ENCODE measurements at places on chromosomes 11 and 22.

DNA sequence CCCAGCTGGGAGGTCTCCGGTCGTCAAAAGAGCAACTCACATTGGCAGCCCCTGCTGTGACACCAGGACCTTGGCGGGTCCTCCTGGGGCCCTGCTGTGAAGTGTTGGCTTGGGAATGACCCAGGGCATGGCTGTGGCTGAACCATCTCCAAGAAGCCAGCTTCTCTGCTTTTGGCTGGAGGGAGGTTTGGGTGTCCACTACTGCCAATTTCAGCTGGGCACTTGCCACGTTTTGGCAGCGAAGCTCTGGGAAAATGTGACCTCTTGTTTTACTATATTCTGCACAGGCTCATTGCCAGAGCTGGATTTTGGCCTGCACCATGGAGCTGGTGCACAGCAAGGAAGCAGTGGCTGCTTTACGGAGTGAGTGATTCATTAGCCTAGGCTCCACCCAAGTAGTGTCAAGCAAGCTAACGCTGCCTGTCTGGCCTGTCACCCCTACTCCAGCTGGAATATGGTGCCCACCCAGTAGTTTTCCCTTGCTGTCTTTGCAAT, 24.3 kb upstream of the SMCO4 start:
- no peak for DNase-seq

DNA sequence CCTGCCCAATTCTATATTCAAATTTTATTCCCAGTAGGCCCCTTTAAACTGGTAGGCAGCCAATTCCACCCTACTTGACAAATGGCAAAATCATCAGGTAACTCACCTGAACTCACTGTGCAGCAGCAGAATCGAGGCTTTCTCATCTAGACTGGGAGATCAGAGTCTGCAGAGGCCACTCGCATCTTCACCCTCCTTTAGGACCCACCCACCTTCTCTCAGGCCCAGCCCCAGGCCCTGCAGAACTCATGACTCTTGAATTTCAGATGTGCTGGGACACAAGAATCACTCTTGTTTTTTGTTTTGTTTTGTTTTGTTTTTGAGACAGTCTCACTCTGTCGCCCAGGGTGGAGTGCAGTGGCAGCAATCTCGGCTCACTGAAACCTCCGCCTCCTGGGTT, 38.8 kb downstream of the MICAL3 start:
- DNase-seq = no peak

DNA sequence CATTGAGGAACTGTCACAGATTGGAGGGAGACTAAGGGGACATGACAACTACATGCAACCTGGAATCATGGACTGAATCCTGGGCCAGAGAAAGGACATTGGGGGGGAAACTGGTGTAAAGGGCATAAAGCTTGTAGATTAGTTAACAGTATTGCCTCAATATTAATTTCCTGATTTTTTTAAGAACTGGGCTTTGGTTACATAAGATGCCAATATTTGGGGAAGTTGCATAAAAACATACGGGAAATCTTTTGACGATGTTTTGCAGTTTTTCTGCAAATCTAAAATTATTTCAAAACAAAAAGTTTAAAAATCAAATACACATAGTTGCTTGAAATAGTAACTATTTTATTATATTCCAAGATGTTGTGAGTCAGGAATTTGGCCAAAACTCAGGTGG, 2.9 kb upstream of the FOLR3 start:
- DNase-seq = no peak

DNA sequence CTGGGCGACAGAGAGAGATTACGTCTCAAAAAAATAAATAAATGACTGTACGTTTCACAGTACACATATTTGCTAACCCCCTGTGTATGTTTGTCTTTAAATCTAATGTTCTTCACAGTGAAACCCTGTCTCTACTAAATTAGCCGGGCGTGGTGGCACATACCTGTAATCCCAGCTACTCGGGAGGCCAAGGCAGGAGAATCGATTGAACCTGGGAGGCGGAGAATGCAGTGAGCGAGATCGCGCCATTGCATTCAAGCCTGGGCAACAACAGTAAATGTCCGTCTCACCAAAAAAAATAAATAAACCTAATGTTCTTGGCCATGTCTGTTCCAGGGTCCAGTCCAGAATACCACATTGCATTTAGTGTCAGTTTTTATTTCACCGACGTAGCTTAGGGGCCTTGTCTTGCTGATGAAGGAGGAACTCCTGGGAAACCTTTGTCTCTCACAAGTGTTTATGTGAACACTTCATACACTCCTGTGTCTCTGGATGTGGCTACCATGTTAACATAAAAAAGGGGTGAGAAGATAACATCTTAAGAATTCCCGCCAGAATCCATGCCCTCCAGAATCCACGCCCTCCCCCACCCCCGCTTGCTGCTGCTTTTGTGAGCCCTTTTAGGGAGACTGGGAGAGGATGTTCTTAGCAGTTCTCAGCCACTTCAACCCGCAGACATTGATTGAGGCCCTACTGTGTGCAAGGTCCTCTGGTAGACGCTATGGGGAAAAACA, 5.0 kb upstream of the SERHL2 start:
- no peak for DNase-seq

DNA sequence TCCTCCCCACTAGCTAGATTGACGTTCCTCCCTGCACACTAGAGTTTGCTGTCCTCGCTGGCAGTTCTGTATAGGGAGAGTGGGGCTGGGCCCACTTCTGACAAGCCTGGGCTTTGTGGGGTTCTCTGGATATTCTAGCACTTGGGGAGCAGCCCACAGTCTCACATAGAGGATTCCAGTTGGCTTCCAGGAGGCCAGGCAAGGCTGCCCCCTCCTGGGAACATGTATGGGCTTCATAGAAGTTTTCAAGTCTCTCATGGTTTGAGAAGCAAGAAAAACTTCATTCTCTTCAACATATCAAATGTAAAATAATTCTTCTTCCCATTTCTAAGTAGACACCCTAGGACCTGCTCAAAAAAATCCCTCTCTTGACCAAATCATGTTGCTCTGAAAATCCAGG, 87.5 kb downstream of the NAV2 start:
- no peak for DNase-seq

DNA sequence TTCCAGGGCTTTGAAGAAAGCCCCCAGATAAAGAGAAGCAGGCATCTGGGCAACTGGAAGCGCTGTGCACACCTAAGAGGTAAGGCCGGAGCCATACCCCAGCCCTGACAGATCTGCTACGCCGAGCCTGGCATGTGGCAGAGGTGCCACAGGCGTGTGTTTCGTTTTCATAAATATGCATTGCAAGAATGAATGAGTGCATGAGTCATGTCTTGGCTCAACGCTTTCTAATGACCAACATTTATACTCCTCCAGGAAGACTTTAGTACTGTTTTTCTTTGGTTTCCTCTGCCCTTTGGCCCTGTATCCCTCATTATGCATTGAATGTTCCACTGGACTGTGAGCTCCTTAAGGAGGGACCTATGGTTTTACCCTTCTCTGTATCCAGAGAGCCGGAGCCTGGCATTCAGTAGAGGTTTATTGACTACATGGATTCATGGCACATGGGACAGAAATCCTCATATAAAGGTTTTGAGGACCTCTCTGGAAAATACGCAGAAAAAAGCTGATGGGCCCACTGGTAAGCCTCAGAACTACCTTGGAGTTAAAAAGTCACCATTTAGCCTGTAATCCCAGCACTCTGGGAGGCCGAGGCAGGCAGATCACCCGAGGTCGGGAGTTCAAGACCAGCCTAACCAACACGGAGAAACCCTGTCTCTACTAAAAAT, 38.9 kb upstream of the CSNK2A3 start:
- DNase-seq = no peak

DNA sequence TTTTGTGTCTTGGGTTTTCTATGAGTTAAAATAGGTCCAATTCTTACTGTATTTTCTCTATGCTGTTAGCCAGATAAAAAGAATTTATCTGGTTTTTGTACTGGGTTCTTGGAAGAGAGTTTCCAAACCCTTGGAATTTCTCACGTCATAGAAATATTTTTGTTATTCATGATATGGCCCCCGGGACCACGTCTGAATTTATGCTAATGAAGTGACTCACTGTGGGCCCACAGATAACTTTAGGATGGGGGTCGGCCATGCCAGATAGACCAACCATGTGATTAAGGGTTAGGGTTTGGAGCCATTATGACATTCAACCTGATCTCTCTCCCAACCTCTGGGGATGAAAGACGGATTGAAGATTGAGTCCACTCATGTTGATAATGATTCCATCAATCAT, 35.6 kb upstream of the DDI1 start:
- DNase-seq = no peak

DNA sequence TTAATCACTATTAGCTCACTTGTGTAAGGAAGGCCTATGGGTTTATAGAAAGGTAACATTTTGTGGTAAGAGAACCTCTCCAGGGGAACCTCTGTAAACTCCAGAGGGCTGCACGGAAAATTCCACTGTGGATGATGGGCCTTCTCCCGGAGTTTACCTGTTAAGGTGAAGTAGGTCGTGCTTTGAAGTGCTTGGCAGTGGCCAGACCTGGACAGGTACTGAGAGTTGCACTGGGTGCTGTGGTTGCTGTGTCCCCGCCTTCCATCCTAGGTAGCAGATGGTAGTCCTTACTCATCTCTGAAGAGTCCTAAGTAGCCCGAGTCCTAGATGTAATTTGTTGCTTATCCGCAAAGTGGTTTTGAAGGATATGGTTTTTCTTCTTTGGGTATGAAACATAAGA, 133.4 kb downstream of the TEAD1 start:
- no peak for DNase-seq

DNA sequence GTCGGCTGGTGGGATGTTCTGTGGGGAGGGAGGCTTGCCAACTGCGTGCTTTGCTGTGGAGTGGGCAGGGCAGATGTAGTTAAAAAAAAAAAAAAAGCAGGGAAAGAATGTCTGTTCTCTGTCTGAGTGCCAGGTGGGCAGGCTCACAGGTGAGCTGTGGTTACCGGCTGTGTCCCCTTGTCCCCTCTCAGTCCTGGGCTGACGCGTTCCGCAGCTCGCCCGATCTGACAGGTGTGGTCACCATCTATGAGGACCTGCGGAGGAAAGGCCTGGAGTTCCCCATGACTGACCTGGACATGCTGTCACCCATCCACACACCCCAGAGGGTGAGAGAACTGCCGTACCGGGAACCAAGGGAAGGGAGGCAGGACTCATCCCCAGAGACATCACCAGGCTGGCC, 23.6 kb downstream of the TOM1 start:
- no peak for DNase-seq

GRCh38 chr11:72856551-72857345, 42.5 kb downstream of the ATG16L2 start:
- DNase-seq = no peak

Data from NCI-H2107 (cell line).